PC-3 (cell line): ENCODE measurements at places on chromosomes 7 and 10. TPM values are rescaled to one million over a fixed set of nuclear protein-coding genes. Genes with fewer than 3 reads are reported as not detected.

- DNase-seq, result no peak
- H3K27me3 ChIP-seq, result peaks cover 35% of the 10 kb centered on the region
- no peak overlapping the region for H3K27ac ChIP-seq
- no peak overlapping the region for H3K4me3 ChIP-seq
Observed at GRCh38 chr10:14179251-14179650, 151.5 kb downstream of the FRMD4A start.

TBX20 gene
- total RNA-seq, result 0.47 and 1.1 TPM in 2 replicates

DNA sequence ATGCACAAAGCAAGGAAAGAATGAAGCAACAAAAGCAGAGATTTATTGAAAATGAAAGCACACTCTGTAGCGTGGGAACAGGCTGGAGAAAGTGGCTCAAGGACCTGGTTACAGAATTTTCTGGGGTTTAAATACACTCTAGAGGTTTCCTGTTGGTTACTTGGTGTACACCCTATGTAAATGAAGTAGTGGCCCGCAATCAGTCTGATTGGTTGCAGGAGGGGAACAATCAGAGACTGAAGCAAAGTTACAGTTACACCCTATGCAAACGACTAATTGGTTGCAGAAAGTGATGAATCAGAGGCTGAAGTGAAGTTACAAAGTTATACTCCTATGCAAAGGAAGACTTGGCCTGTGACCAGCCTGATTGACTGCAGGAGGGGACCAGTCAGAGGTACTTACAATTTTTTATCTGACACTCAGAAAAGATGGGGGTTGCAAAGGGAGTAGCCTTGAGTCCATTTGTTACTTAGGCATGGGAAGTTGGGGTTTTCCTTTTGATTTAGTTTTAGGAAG, 3.6 kb upstream of the MTPN start:
- H3K4me1 ChIP-seq, result peaks cover 27% of the 10 kb centered on the region
- H3K4me3 ChIP-seq, result no peak overlapping the region
- no peaks in the 10 kb centered on the region; the same call in 1 of the 2 replicates for H3K36me3 ChIP-seq
- DNase-seq, result peak; percentile 38

- H3K27me3 ChIP-seq, result no peaks in the 10 kb centered on the region
- no peaks in the 10 kb centered on the region for H3K36me3 ChIP-seq
- DNase-seq, result no peak
- H3K27ac ChIP-seq, result no peak overlapping the region
- no peak overlapping the region for H3K4me3 ChIP-seq
Observed at GRCh38 chr10:114131094-114131493, 42.9 kb downstream of the CCDC186 start.

DNA sequence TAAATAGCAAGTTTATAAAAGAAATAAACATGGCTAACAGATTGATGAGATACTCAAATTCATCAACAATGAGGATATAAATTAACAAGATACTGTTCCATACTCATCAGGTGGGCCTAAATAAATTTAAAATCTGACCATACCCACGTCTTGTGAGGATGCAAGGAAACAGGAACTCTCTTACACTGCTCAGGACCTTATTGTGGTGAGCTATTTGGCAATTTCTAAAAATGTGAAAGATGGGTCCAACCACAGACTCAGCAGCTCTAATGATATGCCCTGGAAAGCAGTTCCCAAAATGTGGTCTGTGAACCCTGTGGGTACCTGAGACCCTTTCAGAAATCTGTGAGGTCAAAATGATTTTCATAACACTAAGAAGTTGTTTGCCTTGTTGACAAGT, 21.5 kb downstream of the RPP38 start:
- H3K27ac ChIP-seq, result no peak overlapping the region
- H3K36me3 ChIP-seq, result peaks cover 11% of the 10 kb centered on the region
- no peaks in the 10 kb centered on the region for H3K27me3 ChIP-seq

GRCh38 chr7:105678811-105679495, 97.7 kb upstream of the EFCAB10 start:
- no peak overlapping the region for H3K27ac ChIP-seq
- peak; percentile 72 for DNase-seq
- H3K4me1 ChIP-seq, result peaks cover 19% of the 10 kb centered on the region
- no peaks in the 10 kb centered on the region for H3K27me3 ChIP-seq

- no peaks in the 10 kb centered on the region for H3K27me3 ChIP-seq
- H3K27ac ChIP-seq, result no peak overlapping the region
- DNase-seq, result no peak
- H3K4me1 ChIP-seq, result no peaks in the 10 kb centered on the region
Observed at GRCh38 chr10:91713461-91714072, 80.7 kb upstream of the PPP1R3C start.

DNA sequence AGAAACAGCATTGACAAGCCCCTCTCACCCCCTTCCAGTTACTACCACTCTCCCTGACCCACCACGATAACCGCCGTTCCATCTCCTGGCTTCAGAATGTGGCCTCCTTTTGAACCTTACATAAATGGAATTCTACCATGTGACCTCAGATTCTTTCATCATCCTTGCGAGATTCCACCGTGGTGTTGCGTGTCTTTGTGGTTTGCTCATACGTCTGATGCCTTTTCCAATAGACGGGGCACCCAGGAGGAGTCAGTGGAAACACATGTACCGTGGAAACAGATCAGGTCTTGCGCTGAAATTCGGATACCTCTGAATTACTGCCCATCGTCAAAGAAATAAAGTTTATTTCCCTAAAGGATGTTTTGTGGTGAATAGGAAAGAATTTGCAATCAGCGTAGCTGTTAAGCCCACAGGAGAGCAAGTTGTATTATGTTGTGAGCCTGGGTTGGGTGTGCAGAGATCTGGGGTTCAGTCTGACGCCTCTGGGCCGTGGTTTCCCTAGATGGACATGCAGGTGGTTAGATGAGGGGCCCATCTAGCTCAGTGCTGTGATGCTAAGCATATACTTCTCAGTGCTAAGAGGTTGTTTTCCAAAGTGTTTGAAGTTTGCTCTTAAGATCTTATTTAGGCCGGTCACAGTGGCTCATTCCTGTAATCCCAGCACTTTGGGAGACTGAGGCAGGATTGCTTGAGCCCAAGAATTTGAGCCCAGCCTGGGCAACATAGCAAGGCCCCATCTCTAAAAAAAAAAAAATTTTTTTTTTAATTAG, 29.1 kb downstream of the GTF2IRD1 start:
- H3K27me3 ChIP-seq, result no peaks in the 10 kb centered on the region
- no peak overlapping the region for H3K27ac ChIP-seq
- no peaks in the 10 kb centered on the region for H3K36me3 ChIP-seq
- H3K4me1 ChIP-seq, result peaks cover 19% of the 10 kb centered on the region

- no peak overlapping the region for H3K27ac ChIP-seq
- no peaks in the 10 kb centered on the region for H3K36me3 ChIP-seq
- DNase-seq, result no peak
- H3K27me3 ChIP-seq, result peaks cover 7% of the 10 kb centered on the region; the same call in 1 of the 2 replicates
- no peaks in the 10 kb centered on the region for H3K4me1 ChIP-seq
Observed at GRCh38 chr7:91324663-91325062, 60.4 kb downstream of the FZD1 start.
